ENCODE measurements at places on chromosomes 2 and 18.
A peak's percentile ranks its signal among the peaks of the same experiment; 100 is the strongest.

DNA sequence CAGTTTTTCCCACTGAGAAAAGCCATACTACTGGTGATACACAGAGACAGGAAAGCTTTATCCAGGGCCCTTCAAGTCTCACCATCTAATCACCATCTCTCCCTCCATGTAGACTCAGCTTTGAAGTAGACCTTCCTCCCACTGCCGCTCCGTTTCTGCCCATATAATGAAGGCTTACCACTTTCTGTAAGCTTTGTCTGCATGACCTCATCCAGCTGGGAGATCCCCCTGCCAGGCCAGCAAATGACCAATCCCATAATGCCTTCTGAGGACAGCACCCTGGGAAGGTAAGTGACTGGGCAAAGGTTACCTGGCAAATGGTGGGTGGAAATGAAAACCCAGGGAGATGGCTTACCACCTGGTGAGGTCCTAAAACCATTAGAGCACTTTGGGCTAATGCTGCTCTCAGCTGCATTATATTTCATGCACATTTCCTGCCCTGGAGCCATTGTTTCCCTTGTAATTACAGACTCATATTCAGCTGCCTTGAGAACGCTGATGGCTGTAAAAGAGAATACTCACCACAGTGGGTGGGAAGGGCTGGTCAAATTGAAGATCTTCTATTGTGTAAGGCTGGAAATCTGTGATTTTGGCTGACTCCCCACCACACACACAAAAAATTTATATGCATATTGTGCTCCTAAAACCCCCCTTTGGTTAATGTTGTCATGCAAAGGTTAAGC lies 350.7 kb upstream of the SYT4 start:
- no peak for DNase-seq

GRCh38 chr2:156300337-156300736 lies 32.2 kb downstream of the NR4A2 start:
- DNase-seq, result no peak

DNA sequence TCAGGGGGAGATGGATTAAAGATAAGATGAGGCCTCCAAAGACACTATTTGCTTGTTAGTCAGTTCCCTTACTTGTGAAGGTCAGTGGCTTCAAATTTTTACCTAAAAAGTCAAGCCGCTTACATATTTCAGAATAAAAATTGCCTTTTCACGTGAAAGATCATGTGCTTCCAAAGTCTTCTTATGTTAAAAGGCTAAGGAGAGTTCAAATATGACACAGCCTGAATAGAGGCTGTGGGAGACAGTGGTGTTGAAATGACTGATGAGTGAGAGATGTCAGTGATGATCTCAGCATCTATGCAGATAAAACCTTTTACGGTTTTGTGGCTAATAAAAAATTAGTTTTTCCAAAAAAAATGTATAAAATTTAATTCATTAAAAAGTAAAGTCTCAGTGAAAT lies 40.5 kb downstream of the UPP2 start:
- no peak for DNase-seq

GRCh38 chr2:1503471-1504310 lies 90.4 kb downstream of the TPO start:
- no peak for DNase-seq

DNA sequence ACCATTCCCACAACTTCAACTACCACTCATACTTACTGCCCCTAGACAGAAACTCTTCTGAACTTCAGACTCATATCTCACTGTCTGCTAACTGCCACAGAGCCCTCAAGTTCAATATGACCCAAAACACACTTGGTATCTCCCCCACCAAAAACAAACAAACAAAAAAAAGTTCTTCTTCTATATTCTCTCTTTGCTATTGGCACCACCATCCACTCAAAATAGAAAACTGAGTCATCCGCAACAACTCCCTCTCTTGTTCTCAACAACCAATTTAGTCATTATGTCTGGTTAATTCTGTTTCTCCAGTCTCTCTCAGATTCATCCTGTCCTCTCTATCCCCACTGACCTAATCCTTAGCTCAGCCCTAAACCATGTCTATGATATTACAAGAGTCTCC lies 7.2 kb upstream of the DCTN1 start:
- no peak for DNase-seq

- DNase-seq, result no peak
These were observed 711.4 kb upstream of the ACVR2A start for GRCh38 chr2:147133286-147133908.

DNA sequence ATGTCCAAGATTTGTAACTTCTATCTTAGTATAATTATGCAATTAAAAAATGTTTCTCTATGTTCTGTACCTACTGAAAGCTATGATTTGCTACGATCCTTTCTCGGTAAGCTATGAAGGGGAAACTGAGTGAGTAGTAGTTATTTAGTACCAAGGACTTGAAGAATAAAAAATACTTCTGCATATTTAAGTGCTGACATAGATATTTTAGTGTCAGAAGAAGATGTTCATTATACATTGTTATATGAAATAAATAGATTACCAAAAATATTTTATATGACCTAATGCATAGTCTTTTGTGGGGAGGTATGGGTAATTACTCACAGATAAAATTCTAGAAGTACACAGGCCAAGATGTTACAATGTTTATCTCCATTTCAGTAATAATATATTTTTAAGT lies 39.0 kb downstream of the DSEL start:
- no peak for DNase-seq

- DNase-seq, result peak; percentile 65
These were observed 10.6 kb downstream of the CFLAR start for GRCh38 chr2:201126308-201127151.

GRCh38 chr18:69956665-69957620 lies 9.3 kb upstream of the CD226 start:
- no peak for DNase-seq

DNA sequence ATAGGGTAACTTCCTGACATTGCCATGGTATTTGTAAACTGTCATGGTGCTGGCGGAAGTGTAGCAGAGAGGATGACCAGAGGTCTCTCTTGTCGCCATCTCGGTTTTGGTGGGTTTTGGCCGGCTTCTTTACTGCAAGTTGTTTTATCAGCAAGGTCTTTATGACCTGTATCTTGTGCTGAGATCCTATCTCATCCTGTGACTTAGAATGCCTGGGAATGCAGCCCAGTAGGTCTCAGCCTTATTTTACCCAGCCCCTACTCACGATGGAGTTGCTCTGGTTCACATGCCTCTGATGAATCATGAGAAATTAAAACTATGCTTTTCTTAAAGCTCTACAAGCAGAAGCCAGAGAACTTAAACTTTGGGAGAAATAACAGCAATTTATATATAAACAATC lies 12.7 kb upstream of the NFU1 start:
- peak; percentile 29 for DNase-seq

- no peak for DNase-seq
These were observed 43.0 kb downstream of the STAT1 start for GRCh38 chr2:190970873-190971506.

DNA sequence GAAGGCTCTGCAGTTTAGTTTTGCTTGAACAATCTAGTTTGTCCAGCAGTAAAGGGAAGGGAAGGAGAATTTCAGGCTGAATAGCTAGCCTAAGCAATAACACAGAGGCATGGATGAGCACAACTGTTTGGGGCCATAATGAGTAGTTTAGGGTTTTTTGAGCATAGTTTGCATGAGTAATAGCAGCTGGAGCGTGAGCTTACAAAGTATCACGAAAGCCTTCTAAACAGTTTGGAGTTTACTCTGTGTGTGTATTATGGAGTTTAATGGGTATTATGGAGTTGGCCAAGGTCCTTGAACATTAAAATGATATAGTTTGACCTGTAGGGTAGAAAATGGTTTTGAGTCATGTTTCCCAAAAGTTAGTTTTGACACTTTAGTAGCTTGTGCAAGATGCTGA lies 782.3 kb downstream of the ERBB4 start:
- no peak for DNase-seq

- DNase-seq, result no peak
These were observed 91.3 kb downstream of the MGAT5 start for GRCh38 chr2:134344954-134345697.

GRCh38 chr2:72886505-72887031 lies 640 bp upstream of the SPR start:
- no peak for DNase-seq

GRCh38 chr18:76264198-76264875 lies 230.7 kb downstream of the ZNF516 start:
- DNase-seq, result no peak

DNA sequence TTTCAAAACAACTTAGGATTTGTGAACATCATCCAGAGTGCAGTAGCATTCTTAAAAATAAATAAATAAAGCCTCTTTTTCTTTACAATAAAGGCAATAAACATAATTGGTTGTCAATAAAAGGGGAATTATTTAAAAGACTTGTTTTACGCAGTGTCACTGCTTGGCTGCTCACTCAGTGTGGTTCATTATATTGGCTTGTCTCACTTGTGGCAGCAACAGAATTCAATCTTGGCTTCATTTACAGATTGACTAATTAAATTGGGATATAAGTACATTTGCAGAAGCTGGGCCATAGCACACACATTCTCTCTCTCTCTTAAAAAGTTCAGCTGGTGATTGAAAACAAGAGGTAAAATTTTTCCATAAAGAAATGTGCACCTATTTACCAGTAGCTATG lies 1027.6 kb downstream of the LRP1B start:
- DNase-seq, result no peak

Measured in fibroblast of lung (primary cell).